ENCODE measurements at places on chromosomes 12 and 14.

- no peak for DNase-seq
Measured at GRCh38 chr12:13114251-13115052, 11.0 kb upstream of the GSG1 start.

GRCh38 chr12:129607301-129607700, 296.5 kb downstream of the TMEM132D start:
- DNase-seq: no peak

DNA sequence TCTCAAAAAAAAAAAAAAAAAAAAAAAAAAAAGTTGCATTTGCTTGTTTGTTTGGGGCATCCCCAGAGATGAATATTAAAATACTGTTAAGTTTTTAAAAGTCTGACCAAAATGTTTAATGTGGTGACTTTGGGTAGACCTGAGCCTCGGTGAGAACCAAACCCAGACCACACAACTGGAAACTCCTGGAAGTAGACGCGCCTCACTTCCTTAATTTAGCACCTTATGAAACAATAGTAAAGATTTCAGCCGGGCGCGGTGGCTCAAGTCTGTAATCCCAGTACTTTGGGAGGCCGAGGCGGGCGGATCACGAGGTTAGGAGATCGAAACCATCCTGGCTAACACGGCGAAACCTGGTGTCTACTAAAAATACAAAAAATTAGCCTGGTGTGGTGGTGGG, 9.3 kb downstream of the NFKBIA start:
- DNase-seq: no peak

DNA sequence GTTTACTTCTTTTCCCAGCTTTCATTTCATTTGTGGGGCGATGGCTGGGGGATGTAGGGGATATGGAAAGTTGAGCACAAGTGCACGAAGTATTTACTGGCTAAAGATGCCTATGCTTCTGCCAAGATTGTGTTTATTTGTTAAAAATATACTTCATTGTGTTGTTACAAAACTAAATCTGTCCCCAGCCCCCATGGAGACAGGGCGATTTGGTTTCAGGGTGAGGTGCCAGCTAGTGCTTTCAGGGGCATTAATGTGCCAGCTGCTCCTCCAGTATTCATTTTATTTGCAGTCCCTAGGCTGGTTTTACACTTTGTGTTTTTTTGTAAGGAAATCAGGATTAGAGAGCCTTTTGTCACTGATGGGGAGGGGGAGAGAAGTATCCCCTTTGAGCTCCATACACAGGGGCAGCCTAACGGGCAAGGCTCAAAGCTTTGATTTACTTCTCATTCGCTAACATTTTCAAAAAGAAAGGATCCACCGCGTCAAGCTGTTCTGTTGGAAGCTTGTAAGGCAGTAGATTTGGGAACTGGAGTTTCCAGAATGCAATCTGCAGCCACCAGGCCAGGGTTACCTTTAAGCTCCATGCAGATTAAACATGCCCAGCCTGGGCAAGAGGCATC, 198.7 kb upstream of the PLEKHG7 start:
- no peak for DNase-seq

DNA sequence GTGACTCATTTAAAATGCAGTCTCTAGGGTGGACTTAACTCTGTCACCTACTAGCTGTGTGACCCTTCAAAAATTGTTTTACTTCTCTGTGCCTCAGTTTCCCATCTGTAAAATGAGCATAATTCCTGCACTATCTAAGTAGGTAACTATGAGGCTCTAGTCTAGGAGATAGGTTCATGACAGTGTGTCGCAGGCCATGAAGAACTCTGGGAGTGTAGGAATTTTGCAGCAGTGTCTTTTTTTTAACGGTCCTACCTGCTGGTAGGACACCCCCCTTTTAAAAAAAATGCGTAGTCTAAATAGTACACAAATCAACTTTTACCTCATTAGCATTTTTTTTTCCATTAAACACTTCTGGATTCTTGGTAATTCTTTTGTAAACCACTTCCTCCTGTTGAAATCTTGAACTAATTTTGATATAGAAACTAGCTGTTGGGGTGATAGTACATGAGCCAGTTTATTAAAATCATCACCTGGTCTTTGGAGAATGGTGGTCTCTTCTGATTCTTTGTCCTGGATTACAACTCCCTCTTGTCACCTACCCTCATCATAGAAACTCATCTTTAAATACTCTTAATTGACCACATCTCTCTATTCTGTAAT, 86.0 kb upstream of the SLC38A2 start:
- no peak for DNase-seq

GRCh38 chr14:93280743-93281142, 52.1 kb downstream of the BTBD7 start:
- DNase-seq: no peak

DNA sequence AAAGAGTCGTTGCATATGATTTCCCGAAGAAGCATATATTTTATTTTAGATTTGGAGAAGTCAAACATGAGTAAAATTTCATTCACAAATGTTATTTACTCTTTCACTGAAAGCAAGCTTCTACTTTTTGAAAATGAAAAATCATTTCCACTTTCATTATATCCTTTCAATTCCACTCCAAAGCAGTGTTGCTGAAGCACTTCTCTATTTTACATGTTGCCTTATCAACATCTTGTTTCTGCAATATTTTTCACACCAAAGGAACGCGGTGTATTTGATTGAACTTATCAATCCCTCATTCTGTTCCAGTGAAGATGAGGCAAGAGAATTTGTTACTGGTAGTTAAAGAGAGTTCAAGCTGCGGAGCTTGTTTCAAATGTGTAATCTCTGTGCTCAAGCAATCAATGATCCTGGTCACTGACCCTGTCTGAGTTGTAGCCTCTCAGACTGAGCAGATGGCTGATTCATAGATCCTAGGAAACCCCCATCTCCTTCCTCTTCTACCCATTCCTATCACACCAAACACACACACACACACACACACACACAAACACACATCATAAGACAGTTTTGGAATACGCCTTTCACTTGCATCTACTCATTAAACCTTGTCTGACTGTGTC, 236.2 kb upstream of the FLRT2 start:
- no peak for DNase-seq

DNA sequence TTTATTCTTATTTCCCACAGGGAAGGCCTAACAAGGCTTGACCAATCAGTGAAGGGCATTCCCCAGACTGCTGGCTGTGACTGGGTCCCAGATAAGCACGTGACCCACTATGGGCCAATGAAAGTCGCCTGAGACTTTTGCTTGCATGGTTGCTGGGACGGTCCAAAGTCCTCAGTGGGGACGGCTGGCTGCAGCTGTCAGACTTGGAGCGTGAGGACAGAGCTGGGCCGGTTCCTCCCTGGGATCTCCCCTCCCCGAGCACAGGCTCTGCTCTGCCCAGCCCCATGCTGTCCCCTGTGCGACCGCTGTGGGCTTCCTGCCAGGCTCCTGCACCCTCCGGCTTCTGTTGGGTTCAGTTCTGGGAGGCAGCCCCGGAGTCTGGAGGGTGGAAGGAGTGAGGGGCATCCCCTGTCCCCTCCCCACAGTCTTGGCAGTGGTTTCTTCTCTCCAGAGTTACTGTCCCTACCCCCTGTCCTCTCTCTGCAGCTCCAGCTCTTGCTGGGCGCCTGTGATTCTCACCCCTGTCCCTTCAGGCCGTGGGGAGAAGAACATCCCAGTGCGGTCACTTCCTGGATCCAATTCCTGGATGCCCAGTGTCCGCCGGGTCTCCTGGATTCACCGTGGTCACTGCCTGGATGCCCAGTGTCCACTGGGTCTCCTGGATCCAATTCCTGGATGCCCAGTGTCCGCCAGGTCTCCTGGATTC, 50.1 kb downstream of the GALNT9 start:
- no peak for DNase-seq
